ENCODE measurements at places on chromosomes 4 and X.

GRCh38 chr4:11720292-11720691 is 291.6 kb upstream of the HS3ST1 start:
- DNase-seq: no peak

DNA sequence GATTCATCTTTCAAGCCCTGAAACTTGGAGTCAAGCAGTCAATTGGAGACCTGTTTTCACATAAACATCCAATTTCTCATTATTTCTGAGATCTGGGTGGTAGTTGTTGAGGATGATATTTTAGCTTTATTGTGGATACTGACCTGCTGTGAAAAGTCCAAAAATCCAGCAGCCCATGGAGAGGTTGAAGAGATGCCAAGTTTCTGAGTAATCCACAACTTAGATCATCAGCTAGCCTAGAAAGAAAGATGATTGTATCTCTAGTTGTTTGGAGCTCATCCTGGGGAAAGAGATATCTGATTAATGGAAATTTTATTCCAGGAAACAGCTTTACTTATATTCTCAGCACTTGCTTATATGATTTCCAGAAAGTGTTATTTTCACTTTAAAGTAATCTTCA is 48.6 kb upstream of the DCX start:
- DNase-seq: no peak

- DNase-seq: no peak
Observed at GRCh38 chrX:69024931-69025330, 140.3 kb downstream of the PJA1 start.

GRCh38 chrX:75113664-75114063 is 42.4 kb downstream of the ABCB7 start:
- no peak for DNase-seq

- DNase-seq: no peak
Observed at GRCh38 chr4:167966143-167966542, 126.2 kb upstream of the ANXA10 start.

- no peak for DNase-seq
Observed at GRCh38 chr4:38109370-38109769, 149.2 kb downstream of the PTTG2 start.

DNA sequence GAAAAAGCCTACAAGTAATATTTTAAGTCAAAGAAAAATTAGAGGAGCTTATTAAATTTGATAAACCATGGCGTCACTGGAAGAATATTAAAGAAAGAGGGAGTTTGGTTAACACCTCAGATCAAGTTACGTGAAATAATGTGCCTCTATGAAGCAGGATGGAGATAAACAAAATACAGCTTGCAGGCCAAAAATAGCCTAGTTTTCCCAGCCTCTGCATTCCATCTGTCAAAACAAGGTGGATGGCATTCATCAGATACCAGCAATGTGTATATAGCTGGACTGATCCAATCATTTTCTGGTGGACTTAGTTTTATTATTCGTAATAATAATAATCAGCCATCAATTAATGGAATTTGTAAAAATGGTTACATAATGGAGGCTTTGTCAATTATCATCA is 230.7 kb downstream of the NR3C2 start:
- DNase-seq: no peak

DNA sequence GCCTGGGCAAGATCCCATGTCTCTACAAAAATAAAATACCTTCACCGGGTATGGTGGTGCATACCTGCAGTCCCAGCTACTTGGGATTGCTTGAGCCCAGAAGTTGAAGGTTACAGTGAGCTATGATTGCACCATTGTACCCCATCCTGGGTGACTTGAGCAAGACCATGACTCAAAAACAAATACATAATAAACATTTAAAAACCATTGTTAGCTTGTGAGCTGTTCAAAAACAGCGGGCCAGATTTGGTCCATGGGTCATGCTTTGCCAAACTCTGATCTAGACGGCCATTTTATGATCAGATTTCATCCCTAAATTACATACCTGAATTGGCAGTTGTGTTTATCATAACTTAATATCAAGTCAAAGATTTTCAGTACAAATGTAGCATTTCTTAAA is 76.0 kb upstream of the GPM6B start:
- no peak for DNase-seq

- no peak for DNase-seq
Observed at GRCh38 chr4:150056569-150056968, 21.7 kb upstream of the DCLK2 start.

GRCh38 chr4:90198086-90198847 is 71.1 kb downstream of the CCSER1 start:
- no peak for DNase-seq

GRCh38 chr4:186669159-186669731 is 54.4 kb downstream of the FAT1 start:
- DNase-seq: no peak

- DNase-seq: no peak
Observed at GRCh38 chrX:112819813-112820212, 20.8 kb downstream of the AMOT start.

GRCh38 chrX:44529310-44529709 is 13.3 kb downstream of the FUNDC1 start:
- no peak for DNase-seq

DNA sequence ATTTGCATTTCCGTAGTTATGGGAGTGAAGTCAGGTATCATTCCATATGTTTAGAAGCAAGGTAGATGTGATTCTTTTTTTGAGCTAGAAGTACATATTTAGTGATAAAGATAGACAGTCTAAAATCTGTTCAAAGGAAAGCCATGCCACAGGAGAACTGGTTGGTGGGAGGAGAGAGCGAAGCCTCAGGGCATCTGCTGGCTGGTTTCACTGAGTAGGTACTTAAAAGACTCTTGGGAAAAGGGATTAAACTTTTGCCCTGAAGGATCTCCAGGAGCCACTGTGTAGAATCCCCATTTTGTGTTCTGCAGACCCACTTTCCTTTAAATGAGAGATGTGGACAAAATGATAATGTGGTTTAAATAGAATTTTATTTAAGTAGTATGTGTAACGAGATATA is 89.6 kb downstream of the SHROOM2 start:
- no peak for DNase-seq

GRCh38 chrX:130523460-130524394 is 121.9 kb downstream of the RBMX2 start:
- no peak for DNase-seq

- no peak for DNase-seq
Observed at GRCh38 chr4:55721651-55722050, 85.6 kb upstream of the NMU start.

Data from CD4-positive, alpha-beta T cell treated with Interleukin-2 at 100 ng/mL for 4 hours (primary cell).